ENCODE measurements at places on chromosomes 2 and 18.

DNA sequence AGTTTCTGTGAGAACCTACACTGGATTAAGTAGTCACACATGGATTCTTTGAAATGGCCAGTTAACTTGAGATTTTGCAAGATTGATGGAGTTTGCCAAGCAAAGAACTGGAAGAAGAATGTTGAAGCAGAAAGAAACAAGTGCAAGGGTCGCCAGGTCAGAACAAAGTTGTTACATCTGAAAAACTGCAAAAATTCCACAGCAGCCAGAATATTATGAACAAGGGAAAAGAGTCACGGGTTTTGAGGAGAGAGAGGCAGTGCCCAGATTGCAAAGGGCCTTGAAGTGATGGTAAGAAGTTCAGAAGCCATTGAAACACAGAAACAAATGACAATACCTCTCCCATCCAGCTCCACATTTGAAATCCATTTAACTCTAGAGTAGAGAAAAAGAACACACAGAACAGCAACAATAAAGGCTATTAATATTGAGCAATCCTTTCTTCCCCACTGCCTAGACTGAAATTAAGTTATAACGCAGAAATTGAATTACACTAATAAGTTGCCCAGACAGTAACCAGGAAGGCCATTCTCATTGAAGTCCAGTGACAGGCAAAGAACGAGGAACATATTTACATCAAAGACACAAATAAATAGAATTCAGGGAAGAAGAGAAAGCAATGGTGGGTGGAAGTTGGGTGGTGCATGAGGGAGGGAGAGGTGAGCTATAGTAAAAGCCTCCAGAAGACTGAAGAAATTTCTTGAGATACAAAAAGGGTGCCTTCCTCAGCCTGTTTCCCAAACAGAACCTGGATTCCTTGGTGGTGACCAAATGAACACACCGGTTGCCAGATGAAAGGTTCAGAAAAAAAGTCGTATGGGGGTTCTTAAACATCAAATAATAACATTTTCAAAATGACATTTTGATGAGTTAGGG lies 80.6 kb downstream of the ARHGAP15 start:
- no peak for DNase-seq

DNA sequence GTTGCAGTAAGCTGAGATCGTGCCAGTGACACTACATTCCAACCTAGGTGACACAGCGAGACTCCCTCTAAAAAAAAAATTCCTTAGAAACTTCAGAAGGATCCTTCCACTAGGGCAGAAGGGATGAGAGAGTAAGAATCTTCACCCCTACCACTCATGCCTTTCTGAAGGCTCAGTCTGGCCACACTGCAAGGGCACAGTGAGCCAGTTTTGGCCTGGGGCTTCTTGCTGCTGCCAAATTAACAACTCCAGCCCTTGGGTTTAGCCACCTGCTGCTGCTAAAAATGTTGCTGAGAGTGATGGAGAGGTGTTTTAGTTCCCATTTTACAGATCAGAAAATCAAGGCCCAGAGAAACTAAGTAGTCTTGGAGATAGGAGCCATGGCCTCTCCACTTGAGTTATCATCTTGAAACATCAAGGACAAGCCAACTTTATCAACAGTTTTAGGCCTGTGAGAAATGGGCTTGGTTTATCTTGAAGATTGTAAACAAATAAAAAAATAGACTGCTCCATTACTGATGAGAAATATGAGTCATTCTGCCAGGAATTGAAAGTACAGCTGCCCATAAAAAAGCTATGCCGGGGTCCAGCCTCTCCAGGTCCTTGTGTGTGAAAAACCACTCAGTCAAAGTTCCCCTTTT lies 31.9 kb upstream of the CASP8 start:
- DNase-seq, result no peak

DNA sequence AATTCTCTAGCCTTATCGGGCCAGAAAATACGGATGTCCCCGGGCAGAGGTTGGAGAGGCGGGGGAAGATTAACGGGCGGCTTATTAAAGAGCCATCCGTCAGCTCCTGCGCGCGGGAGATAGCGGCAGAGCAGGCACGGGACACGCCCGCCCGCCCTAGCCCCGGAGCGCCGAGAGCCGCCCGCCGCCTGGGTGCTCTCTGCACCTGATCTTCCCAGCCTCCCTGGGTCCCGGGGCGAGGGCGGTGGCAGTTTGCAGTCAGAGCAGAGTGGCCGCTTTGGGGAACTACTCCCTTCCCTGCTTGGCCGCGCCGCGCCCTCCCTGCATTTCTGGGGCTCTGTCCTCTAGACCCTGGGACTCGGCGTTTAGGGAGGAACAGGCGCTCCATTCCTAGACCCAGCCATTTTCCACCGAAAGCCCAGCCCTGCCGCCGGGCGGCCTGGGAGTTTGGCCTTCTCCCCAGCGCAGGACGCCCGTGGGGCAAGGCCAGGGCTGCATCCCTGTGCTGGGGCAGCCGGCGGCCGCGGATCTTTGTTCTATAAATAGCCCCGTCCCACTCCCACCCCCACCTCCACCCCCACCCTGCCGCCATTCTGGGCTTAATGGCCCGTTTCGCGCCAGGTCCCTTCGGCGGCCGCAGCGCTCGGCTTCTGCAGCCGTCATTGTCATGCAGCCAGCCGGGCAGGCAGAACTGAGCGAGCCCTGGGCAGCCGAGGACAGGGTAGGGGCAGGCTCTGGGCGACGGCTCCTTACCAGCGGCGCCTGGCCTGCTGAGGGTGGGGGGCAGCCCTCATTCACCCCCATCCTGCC lies 6.6 kb downstream of the GAD1 start:
- DNase-seq, result no peak

DNA sequence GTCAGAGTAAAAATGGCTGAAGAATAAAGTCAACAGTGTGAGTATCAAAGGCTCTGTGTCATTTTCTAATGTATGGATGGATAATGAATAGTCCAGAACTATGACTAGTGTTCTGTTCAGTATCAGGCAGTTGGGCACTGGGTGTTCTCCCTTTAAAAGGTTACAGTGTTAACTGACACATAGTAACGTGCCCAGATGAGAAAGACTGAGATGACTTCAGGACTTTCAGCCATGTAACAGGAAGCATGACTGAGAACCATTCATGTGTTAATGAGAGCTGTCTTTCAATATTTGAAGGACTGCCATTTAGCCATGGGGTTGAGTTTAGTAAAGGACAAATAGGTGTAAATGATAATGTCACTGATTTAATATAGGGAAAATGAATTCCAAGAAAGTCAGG lies 187.1 kb downstream of the GULP1 start:
- DNase-seq, result no peak

GRCh38 chr2:165237056-165237455 lies 2.2 kb upstream of the SCN2A start:
- no peak for DNase-seq

DNA sequence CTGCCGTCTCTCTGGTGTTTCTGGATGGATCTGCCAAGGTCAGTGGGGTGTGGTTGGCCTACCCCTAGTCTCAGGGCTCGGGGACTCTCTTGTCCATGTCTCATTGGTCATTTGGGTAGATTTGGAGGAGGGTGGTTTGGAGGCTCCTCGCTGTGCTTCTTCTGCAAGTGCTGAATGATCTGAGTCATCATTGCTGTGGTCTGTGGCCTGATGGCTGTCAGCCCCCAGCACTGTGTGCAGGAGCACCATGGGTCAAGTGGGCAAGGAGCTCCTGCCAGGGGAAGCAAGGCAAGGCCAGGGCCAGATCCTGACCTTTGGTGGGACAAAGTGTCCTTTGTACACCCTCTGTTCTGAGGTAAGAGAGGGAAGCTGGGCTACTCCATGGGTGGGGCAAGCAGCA lies 221.8 kb downstream of the FHOD3 start:
- no peak for DNase-seq

DNA sequence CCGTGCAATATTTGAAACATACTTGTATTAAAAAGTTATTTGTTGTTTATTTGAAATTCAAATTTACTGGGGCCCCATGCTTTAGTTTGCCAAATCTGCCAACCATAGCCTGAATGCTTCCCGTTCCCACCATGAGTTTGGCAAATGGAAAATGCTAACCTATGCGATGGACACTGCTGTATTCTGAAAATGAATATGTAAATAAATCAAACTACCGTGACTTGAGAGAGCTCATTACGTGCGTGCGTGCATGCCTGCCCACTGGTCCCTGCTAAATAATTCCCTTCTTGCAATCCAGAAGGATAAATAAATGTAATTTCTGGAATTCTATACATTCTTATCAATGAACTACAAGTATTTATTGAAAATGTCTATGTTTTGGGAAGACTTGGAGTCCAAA lies 3.2 kb downstream of the BOD1L2 start:
- no peak for DNase-seq
